Prostate gland (tissue), 2 donors: ENCODE measurements at places on chromosomes 5 and 9. TPM values are rescaled to one million over a fixed set of nuclear protein-coding genes. Genes with fewer than 3 reads are reported as not detected.

TEK gene
- 5.5 TPM for total RNA-seq

DNA sequence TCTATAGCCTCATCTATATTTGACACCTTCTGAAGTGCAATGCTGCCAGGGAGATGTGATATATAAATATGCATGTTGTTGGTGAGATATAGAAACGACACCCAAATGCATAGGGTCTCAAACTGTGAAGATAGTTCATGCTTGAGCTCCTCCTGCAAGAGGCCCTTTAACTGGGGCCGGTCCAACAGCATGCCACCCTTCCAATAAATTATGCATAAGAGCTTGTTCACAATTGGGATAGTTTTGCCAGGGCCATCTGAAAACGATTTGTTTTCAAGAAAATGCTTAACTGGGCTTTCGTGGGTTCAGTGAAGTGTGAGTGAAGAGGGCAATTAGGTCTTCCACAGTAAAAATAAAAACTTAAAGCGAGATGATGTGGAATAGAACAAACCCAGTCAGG is 424.2 kb upstream of the WWC1 start:
- H3K4me1 ChIP-seq: no peaks in the 10 kb centered on the region
- no peak for DNase-seq
- H3K4me3 ChIP-seq: no peak overlapping the region
- no peak overlapping the region for H3K27ac ChIP-seq
- H3K27me3 ChIP-seq: no peaks in the 10 kb centered on the region

- DNase-seq: no peak
- no peaks in the 10 kb centered on the region for H3K4me1 ChIP-seq
- no peaks in the 10 kb centered on the region for H3K36me3 ChIP-seq
- no peaks in the 10 kb centered on the region for H3K27me3 ChIP-seq
These were observed 8.0 kb downstream of the MCC start for GRCh38 chr5:113480243-113480642.

DNA sequence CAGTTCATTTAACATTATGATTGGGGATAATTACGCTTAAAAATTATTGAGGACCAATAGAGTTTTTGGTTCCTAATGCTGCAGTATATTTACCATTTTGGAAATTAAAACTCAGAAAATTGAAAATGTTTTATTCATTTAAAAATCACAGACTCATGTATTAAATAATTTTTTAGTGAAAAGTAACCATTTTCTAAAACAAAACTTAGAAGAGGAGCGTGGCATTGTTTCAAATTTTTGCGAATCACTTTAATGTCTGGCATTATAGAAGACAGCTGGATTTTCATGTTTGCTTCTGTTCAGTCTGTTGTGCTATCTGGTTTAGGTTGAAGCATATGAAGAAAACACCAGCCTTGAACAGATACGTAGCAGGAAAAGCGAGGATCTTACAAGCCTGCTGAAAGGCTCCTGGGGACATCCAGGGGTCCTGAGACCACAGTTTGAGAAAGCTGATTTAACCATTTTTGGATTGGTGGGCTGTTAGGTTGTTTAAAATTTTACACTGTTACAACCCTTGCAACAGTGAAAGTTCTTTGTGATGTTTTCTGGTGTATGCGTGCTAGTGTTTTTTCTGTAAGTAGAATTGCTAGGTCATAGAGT is 1.6 kb downstream of the ZFYVE16 start:
- H3K36me3 ChIP-seq: no peaks in the 10 kb centered on the region
- H3K4me3 ChIP-seq: no peak overlapping the region
- no peaks in the 10 kb centered on the region for H3K27me3 ChIP-seq
- no peak for DNase-seq
- no peak overlapping the region for H3K27ac ChIP-seq

PPP2R2B gene
- total RNA-seq: 2.6 TPM

PDE4D gene
- 64.2 TPM for total RNA-seq

DNA sequence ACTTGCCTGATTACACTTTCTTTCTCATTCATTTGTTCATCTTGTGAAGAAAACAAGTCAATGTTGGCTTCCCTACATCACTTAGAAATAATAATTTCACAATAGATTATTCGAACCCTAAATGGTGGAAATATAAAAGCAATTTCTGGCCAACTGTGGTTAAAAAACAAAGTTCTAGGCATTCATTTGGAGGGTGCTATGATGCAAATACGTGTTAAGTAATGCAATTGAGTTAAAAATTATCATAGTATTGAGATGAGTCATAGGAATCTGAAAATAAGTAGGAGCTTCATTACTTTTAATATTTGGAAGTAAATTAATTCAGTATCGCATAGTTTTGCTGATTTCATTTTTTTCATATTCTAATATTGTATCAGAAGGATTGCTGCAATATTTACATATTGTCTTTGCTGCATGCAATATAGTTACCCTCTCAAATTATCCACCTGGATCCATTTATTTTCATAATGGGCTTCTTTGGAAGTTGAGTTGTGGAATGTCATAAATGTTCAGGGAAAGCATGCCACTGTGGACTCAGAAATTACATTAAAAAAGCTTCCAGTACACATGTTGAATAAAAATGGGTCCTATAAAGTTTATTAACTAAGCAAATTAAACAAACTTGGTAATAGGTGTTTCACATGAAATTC is 647.7 kb upstream of the WWC1 start:
- H3K27me3 ChIP-seq: no peaks in the 10 kb centered on the region
- DNase-seq: no peak
- no peak overlapping the region for H3K27ac ChIP-seq
- no peak overlapping the region for H3K4me3 ChIP-seq
- H3K36me3 ChIP-seq: no peaks in the 10 kb centered on the region

DNA sequence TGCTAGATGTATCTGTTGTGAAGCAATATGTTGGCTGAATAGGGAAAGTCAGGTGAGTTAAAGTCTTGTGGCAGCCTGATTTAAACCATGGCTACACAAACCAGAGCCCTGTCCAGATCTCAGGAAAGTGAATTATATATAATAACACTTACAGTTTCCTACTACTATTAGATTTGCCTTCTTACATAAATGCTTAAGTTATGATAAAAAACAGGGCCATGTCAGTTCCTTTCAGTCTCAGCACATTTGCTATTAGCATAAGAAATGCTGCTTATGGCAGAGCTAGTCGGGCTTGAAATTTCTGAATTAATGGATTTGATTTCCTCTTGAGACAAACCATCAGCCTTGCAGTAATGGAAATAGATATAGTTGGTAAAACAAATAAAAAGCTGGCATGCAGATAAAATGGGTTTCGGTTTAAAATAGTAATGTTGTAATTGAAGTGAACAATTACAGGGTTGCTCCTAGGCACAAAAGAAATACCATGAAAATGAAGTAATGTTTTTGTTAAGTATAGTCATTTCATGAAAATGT is 664.2 kb upstream of the ZNF608 start:
- H3K4me3 ChIP-seq: no peak overlapping the region
- H3K27ac ChIP-seq: peak overlapping the region; percentile 53
- no peaks in the 10 kb centered on the region for H3K36me3 ChIP-seq
- peaks cover 18% of the 10 kb centered on the region for H3K4me1 ChIP-seq
- no peaks in the 10 kb centered on the region for H3K27me3 ChIP-seq

GRCh38 chr5:149654231-149654630 is 72.9 kb downstream of the ARHGEF37 start:
- no peak overlapping the region for H3K27ac ChIP-seq
- H3K27me3 ChIP-seq: no peaks in the 10 kb centered on the region
- H3K36me3 ChIP-seq: no peaks in the 10 kb centered on the region
- H3K4me1 ChIP-seq: no peaks in the 10 kb centered on the region
- no peak for DNase-seq
- no peak overlapping the region for H3K4me3 ChIP-seq

DNA sequence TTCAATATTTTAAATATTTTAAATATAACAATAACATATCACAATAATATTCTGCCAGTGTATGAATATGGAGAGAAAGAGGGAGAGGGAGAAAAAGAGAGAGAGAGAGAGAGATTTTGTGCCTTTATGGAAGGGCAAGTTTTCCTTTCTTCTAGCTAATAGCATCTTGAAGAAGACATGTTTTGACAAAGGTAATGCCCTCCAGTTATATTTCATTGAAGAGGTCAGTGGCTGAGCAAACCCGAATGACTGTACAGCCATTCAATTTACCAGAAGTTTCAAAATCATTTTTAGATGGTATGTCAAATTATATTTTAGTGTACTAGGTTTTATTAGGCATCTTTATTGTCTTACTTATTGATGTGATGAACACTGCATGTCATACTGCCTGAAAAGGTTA is 139.3 kb downstream of the EMB start:
- H3K4me1 ChIP-seq: no peaks in the 10 kb centered on the region
- H3K36me3 ChIP-seq: no peaks in the 10 kb centered on the region
- no peak overlapping the region for H3K27ac ChIP-seq
- DNase-seq: no peak
- no peak overlapping the region for H3K4me3 ChIP-seq

PCDHA4 gene
- 2.3 TPM for total RNA-seq
